ENCODE measurements at places on chromosomes 6 and 20.

GRCh38 chr6:45880159-45880558 lies 135.5 kb downstream of the CLIC5 start:
- DNase-seq: no peak

DNA sequence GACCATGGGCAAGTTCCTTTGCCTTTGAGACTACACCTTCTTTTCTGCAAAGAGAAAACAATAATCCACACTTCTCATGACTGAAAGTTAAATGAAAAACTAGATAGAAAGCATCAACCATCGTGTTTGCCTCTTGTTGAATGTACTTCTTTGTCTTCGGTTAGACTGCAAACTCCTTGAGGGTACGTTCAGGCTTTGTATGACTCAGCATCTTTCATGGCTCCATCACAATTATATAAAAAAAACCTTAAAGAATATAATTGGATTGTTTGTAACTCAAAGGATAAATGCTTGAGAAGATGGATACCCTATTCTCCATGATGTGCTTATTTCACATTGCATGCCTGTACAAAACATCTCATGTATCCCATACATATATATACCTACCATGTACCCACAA lies 439.2 kb downstream of the MAFB start:
- no peak for DNase-seq

- DNase-seq: no peak
These were observed 53.6 kb downstream of the CDH26 start for GRCh38 chr20:60011512-60012507.

DNA sequence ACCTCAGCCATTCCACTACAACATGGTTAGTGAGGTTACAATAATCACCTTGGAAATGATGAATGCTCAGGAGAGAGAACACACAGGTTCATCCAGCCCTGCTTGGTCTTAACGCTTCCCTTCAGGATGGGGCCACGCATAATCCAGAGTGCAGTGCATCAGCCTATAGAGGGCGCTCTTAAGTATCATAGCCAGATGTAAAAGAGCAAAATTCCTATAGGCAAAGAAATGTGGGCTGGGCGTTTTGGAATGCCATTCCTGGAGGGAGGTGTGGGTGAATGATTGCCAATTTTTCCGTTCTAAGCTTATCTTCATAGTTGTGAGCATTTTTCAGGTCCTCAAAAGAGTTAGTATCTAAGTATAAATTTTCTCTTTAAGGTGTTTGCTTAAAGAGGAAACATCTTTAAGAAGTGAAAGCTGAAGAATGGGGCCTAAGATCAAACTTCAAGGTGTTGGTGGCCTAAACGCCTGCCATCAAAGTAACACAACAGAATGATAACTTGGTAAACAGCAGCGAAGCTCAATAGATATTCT lies 1.8 kb downstream of the RIPOR2 start:
- DNase-seq: peak; percentile 30

DNA sequence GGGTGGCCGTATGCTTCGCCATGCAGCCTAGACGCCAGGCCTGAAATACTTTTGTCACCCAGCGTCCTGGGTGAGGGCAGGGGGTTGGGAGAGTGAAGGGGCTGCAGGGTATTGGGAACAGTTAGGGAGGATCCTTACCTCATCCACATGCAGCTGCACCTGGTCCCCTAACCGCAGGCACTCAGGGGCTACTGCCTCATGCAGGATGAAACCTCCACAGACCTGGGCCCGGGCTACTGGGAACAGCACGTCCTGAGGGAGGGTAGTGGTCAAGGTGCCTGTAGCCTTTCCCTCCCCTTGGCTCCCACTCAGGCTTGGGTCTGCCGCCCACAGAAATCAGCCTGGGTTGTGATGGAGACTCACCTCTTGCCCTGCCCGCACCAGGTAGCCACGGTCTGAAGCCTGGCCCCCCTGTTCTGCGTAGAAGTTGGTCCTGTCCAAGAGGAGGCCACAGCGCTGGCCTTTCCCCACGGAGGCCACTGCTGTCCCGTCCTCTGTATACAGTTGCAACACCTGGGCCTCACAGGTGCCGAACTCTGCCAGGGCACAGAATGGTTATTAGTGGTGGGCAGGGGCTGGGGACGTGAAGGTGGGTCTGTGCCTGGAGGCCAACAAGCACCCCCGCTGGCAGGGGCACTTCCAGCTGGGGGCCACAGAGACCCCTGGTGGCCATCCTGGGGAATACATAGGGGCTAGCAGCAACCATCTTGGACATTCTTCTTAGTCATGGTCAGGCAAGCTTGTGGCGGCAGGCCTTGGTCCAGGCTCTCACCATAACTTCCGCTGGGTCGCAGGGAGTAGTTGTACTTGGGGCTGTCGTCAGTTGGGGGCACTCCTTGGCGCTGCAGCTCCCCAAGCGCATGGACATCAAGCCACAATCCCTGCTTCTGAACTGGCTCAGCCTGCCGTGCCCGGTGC lies 8.6 kb downstream of the AARS2 start:
- peak; percentile 36 for DNase-seq

DNA sequence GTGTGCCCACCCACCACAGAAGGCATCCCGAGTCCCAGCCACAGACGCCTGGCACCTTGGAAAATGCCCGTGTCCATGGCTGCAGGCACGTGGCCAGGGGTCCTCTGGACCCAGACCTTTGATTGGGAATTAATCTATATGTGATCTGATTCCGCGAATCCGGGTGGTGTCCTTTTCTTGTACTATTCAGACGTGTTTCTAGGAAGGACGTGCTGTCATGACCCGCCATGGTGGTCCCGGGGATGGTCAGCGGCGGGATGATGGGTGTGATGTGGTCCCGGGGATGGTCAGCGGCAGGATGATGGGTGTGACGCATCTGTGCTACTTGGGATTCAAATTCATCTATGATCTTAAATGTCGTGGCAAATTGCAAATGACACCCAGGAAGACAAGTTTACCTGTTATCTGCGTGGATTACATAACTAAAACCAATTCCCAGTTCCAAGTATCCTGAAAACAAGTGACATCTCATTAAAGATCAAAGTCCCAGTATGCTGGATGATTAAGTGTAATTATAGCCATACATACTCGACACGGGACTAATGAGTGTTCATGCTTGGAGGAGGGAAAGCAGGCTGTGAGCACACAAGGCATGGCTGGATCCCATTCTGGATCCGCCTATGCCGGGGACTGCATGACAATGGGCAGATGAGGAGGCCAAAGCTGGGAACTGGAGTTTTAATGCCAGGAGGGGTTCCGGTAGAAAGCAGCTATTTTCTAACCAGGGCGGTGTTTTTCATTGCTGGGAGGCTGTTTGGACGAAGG lies 256.5 kb downstream of the TAF4 start:
- no peak for DNase-seq

GRCh38 chr6:45423824-45424450 lies 46.2 kb upstream of the SUPT3H start:
- DNase-seq: peak; percentile 13

- peak; percentile 17 for DNase-seq
These were observed 24.4 kb downstream of the SPDEF start for GRCh38 chr6:34531580-34532201.

DNA sequence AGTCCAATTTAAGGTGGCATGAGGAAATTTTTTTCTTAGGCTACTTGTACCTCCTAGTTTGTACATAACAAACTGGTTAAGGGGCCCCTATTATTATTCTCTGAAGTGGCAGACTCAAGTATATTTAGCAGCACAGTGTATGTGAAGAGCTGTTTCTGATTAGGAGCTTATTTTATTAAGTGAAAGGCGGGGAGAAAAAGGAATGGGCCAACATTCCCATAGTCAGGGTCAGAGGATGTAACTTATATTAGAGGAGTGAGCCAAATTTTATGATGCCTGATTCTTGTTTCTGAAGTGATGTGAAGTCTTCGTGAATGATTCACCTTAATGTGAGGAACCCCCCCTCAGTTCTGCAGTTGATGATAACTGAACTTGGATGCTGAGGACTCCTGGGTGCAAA lies 2.8 kb downstream of the HECA start:
- no peak for DNase-seq

DNA sequence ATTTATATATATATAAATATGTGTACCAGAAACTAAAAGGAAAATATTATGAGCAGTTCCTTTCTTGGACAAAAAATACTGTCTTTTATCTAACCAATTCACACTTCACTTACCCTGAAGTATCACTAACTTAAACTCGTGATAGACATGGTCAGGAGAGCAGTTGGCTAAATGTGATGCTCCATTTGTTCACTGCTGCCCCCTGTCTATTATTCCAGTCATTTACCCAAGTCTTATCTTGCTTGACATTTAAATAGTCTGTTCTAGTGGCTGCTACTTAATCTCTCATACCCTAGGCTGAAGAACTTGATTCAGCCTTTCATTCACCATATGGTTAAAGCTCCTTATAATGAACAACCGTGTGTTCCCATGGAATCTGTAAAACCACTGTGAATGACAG lies 789.6 kb upstream of the EYS start:
- no peak for DNase-seq

GRCh38 chr6:31386099-31386498 lies 17.3 kb upstream of the MICA start:
- no peak for DNase-seq

DNA sequence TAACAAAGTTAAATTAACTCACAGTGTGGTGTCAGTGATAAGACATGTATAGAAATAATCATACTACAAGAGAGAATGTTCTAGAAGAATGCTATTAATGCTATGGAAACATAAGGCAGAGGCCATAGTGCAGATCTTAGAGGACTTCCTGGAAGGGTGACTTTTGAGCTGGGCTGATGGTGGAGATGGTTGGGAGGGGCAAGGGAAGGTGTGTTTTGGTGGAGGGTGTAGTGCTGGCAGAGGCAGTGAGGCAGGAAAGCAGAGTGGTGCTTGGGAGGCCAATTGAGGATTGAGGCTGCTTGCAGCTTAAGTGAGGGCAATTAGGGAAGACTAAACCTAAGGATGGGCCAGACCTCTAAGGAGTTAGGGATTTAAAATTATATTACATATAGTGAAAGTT lies 58.5 kb upstream of the FNDC1 start:
- no peak for DNase-seq

GRCh38 chr6:137218473-137218916 lies 690 bp downstream of the IFNGR1 start:
- DNase-seq: peak; percentile 26

DNA sequence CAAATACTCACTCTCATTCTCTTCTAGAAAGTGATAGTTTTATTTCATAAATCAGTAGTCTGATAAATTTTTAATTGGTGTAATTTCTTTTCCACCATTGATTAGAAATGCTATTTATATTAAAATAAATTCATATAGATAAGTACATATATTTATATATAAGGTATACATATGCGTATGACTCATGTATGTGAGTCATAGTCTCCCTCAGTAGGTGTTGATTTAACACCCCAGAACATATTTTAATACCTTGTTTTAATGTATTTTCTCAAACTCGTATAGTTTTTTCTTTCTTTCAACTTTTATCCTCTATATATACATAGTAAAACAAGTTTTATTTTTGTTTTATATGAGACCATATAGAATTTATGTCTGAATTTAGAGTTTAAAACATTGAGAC lies 130.4 kb downstream of the PLG start:
- no peak for DNase-seq

- no peak for DNase-seq
These were observed 12.3 kb downstream of the FAM50B start for GRCh38 chr6:3861424-3861823.

DNA sequence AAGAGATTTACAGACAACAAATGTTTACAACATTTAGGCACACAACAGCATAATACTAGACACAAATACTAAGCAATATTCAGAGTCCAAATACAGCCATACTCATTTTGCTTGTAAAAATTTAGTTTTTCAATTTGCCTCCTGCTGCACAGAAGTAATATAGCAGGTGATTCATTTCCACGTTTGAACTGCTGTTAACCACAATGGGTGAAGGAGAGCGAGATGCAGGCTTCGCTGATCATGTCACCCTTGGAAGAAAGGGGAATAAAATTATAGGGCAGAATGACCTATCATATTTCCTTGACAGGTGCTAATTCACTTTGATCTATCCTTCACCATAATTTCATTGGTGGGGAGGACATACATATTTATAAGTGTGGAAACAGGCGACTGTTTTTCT lies 643.8 kb upstream of the AGPAT4 start:
- DNase-seq: no peak

DNA sequence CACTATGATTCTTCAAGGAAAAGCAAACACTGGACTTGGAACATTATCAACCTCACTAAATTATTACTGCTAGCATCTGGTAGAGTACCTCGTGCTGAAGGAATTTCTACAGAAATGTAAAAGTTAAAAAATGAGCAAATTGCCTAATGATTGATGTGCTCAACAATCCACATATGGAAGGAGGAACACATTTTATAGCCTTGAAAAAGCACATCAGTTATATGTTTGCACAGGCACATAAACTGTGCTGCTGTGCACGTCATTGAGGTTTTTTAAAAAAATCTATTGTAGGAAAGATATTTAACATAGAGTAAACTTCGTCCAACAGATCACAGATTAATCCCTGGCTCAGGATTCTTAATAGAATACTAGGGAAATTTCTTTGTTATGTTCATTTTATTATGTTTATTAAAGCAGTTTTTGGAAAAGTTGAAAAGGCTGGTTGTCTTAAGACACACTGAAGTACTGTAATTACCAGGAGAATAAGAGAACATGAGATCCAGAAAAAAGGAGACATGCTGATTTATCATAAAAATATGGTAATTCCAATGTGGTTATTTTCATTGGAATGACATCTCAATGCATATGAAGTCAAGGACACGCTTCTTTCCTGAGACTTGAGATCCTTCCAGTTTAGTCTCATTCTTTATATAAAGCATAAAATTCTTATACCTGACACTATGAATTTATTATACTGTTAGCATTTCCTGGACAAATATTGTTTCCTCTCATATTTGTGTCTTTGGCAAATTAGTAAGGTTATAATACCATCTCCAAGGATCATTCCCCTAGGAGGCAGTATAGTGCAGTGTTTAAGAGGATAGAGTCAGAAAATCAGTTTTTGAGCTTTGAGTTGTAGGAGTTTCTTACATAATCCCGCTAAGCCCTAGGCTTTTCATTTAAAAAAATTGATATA lies 511.1 kb downstream of the TENT5A start:
- no peak for DNase-seq
